ENCODE measurements at places on chromosomes 11 and 22.

DNA sequence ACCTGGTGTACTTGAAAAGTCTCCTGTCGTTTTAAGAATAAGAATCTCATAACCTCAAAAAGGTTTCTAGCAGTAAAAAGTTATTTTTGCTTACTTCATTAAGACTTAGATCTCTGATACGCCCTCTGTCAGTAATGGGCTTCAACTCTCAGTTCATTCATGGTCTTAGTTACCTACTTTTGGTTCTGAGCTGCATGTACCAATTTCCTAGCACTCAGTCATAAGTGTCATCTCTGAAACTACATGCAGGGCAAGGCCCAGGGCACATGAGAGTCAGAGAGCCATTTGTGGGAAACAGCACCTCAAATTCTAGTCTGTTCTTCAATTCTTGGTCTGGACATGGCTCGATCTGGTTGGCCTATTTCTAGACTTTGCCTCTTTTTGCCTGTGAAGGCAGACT lies 838.4 kb downstream of the FAM181B start:
- no peak for DNase-seq

- no peak for DNase-seq
Observed at GRCh38 chr11:35153280-35153679, 14.3 kb downstream of the CD44 start.

- DNase-seq, result no peak
Observed at GRCh38 chr11:107991868-107992414, 16.8 kb upstream of the CUL5 start.

- DNase-seq, result no peak
Observed at GRCh38 chr11:125494031-125494360, 2.1 kb downstream of the FEZ1 start.

GRCh38 chr11:9047964-9048523 lies 43.4 kb downstream of the SCUBE2 start:
- DNase-seq, result no peak
